ENCODE measurements at places on chromosomes 4 and X.

- DNase-seq, result no peak
These were observed 218.9 kb downstream of the OR13H1 start for GRCh38 chrX:131762802-131763234.

DNA sequence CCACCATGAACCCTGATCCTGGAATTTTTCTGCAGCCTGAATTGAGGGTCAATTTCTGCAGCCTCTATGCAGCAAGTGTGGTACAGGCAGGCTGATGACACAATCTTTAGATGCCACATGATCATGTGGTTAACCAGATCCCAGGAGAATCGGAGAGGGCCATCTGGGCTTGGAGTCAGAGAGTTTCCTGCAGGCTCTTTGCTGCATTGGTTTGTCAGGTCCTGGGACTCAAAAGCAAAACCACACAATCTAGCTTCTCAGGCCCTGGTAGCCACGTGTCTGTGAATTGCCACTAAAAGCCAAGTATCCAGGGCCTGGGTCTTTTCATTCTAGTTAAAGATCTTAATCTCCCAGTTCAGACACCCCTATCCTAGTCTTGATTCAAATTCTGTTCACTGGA is 464.5 kb downstream of the BCOR start:
- DNase-seq, result peak; percentile 27

DNA sequence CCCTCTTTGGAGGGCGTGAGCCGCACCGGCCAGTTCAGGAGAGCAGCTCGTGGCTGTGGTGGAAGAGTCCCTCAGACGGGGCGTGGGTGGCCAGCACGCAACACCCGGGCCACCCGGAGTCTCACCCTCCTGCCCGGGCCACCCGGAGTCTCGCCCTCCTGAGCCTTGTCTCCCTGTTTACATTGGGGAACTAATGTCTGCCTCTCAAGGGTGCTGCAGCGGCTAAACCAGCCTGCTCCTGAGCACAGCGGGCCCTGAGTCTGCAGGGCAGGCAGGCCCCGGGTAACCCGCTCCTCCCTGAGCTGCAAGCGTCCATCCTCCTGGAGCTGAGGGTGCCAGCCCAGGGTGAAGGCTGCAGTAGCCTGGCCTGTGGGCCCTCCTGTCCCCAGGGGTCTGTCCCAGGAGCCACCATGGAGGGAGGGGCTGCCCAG is 3.0 kb downstream of the PDE6B start:
- no peak for DNase-seq

GRCh38 chr4:150997141-150997540 is 17.9 kb downstream of the LRBA start:
- DNase-seq, result no peak

- DNase-seq, result no peak
These were observed 403.0 kb upstream of the CNKSR2 start for GRCh38 chrX:20971250-20971649.

DNA sequence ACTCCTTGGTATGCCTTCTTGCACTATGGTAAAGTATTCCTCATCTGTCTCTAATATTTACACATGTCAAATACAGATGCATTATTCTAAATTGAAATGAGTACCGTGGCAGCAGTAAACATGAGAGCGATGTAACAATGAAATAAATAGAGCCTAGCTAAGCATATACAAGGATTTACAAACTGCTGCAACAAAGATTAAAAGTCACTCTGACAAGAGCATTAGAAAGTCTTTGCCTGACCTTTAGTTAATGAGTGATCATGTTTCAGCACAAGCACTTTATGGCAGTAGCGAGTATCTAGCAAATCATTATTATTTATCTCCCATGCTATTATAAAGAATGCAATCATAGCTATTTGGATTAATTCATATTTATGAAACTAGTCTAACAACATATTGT is 547.0 kb upstream of the NDST4 start:
- no peak for DNase-seq

GRCh38 chrX:17697191-17697590 is 40.1 kb upstream of the SCML1 start:
- peak; percentile 10 for DNase-seq

DNA sequence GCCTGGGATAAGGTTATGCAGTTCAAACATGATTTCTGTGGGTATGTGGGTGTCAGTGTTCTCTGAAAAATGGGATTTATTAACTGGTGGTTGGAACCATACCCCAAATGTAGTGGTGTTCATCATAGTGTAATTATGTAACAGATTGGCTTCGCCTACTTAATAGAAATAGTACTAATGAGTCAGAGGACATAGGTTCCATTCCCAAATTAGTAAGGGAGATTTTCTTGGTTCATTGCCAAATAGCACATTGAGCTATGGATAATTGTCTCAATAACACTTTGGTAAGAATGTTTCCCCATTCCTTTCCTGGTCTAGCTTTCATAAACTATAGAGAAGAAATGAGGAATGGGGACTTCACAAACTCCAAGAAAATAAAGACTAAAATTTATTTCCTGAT is 20.5 kb upstream of the CYBB start:
- DNase-seq, result peak; percentile 59

DNA sequence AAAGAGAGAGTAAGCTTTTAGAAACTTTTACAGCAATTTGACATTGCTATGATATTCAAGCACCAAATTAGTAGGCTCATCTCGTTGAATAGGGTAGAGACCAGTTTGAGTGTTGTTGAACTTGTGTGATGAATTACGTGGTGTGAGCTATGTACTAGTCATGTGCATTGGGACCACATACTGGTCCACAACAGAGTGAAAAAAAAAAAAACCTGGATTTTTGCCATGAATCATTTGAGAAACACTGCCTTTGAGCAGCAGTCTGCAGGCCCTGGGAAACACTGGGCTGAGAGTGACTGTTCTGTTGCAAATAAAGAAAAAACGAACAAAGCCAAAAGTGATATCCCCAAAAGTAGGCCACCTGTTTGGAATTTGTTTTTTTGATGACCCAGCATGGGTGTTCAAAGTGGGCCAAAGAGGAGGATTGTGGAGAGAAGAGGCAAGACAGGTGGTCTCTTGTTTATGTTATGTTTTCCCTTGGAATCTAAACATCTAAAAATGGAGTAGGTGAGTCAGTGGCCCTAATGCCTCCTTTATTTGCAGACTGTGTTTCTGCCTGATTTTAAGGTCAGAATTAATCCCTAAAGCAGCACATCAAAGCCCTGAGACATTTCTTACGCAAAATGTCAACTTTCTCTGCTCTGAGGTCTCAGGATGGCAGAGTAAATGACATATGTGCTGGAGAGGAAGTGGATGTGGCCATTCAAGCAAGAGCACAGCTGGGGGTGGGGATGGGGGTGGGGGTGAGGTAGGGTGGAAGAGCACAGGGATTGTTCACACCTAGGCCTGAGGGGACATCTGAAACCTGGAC is 33.5 kb downstream of the TAF7L start:
- no peak for DNase-seq
